NCI-H446 (cell line): ENCODE measurements at places on chromosomes 11 and 22.

- DNase-seq: no peak
These were observed 165.7 kb downstream of the COMMD9 start for GRCh38 chr11:36123336-36124101.

GRCh38 chr11:101516546-101516945 lies 67.3 kb downstream of the TRPC6 start:
- no peak for DNase-seq

DNA sequence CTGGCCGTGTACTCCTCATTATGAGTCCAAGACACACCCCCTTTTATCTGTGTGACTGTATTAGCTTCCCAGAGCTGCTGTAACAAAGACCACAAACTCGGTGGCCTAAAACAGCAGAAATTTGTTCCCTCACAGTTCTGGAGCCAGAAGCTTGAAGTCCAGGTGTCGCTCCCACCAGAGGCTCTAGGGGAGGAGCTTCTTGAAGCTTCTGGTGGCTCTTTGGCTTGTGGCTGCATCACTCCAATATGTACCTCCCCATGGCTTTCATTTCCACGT lies 3.0 kb downstream of the PRR5 start:
- DNase-seq: no peak

DNA sequence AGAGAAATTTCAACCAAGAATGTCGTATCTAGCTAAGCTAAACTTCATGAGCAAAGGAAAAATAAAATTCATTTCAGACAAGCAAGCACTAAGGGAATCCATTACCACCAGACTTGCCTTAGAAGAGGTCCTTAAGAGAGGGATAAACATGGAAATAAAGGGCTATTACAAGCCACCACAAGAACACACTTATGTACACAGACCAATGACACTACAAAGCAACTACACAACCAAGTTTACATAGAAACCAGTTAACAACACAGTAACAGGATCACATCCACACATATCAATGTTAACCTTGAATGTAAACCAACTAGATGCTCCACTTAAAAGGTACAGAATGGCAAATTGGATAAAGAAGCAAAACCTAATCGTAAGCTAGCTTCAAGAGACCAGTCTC lies 38.0 kb downstream of the TMEM123 start:
- no peak for DNase-seq

DNA sequence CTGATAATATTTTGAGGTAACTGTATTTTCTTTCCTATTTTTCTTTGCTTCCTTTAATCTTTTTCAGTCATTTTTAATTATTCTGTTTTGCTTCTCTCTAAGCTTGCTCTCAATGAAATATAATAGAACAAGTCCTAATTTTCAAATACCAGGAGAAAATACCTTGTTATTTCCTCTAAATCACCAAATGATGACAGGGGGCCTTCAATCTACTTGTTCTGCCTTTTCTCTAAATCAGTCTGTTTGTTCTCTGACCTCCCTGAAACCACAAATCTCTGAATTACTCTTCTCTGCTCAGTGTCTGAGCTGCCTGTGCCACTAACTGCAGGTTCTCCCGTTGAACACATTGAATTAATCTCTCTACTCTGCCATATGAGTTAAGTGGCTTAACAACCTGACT lies 286.2 kb downstream of the C11orf87 start:
- DNase-seq: no peak

- no peak for DNase-seq
These were observed 17.2 kb downstream of the CNTF start for GRCh38 chr11:58639669-58640068.

- peak; percentile 87 for DNase-seq
These were observed 1120.5 kb upstream of the RAG2 start for GRCh38 chr11:37718431-37718999.

- DNase-seq: no peak
These were observed 55.0 kb downstream of the MICAL2 start for GRCh38 chr11:12165237-12165875.

DNA sequence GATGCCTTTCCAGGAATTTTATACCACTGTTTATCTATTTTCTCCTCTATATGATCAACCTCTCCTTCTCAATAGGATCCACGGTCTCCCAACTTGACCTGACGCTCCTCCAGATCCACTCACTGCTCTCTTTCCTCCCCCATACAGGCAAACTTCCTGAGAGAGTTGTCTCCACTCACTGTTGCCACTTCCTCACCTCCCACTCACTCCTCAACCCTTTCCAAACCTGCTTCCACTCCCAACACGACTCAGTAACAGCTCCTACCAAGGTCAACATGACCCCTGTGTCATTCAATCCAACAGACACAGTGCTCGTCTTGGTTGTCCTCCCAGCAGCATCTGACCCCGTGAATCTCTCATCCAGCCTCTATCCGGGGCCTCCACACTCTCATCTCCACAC lies 3.1 kb downstream of the APBB1 start:
- no peak for DNase-seq

- DNase-seq: no peak
These were observed 179.1 kb upstream of the ISX start for GRCh38 chr22:34886812-34887211.

- no peak for DNase-seq
These were observed 54.1 kb upstream of the BDNF start for GRCh38 chr11:27754035-27755017.

GRCh38 chr11:102882389-102883024 lies 7.7 kb upstream of the MMP12 start:
- no peak for DNase-seq

- no peak for DNase-seq
These were observed 2.3 kb downstream of the ACY3 start for GRCh38 chr11:67648140-67648795.

- no peak for DNase-seq
These were observed 58.4 kb upstream of the WNT7B start for GRCh38 chr22:46035380-46035741.

GRCh38 chr11:2701230-2701629 lies 1.4 kb upstream of the KCNQ1OT1 start:
- no peak for DNase-seq

GRCh38 chr22:39994041-39994565 lies 651 bp upstream of the FAM83F start:
- no peak for DNase-seq

GRCh38 chr11:6594142-6594768 lies 9.2 kb downstream of the RRP8 start:
- DNase-seq: no peak

GRCh38 chr11:46706886-46707285 lies 6.1 kb downstream of the ZNF408 start:
- DNase-seq: no peak

- no peak for DNase-seq
These were observed 204.7 kb upstream of the BLID start for GRCh38 chr11:122320671-122321070.

- DNase-seq: no peak
These were observed 73.6 kb upstream of the TP53I11 start for GRCh38 chr11:45024316-45024715.

DNA sequence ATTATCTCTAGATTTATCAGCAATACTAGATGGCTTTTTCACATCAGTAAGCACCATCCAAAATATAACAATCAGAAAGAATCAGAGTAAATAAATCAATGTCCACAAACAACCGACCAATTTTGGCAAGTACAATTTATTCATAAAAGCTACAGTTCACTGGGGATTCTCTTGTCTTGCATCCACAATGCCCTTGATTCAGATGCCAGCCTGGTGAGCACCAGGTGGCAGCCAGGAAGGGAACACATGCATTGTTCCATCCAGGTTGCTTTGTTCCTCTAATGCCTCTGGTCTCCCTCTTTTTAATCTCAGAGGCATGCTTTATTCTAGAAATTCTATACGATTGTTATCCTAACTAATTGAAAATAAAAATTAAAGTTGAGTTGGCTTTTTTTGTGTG lies 242.1 kb upstream of the KIRREL3 start:
- DNase-seq: no peak

- DNase-seq: no peak
These were observed 5.4 kb upstream of the FTH1 start for GRCh38 chr11:61972672-61973475.

- DNase-seq: no peak
These were observed 507.6 kb upstream of the LARGE1 start for GRCh38 chr22:34427841-34428240.

DNA sequence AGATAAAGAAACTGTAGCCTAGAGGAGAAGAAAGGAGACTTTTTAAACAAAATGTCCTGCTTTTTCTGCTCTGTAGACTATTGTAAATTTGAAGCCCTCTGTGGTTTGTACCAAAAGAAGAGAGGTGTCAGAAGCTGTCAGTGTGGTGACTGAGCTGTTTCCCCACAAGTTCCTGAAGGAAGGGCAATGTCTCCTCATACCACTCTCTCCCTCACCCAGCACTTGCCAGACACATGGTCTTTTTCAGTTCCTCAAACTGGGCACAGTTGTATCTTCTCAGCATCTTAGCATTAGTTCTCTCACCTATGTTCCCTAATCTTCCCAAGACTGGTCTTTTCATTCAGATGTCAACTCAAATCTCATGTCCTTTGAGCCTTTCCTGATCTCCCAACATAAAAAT lies 4.3 kb downstream of the BCO2 start:
- DNase-seq: no peak

- DNase-seq: no peak
These were observed 35.5 kb downstream of the BBOX1 start for GRCh38 chr11:27076121-27076589.

- DNase-seq: peak; percentile 99
These were observed at the start of gene SIK2 for GRCh38 chr11:111601979-111602864. Gene SIK2, plus strand, starts transcription at chr11:111602449. Its CDS starts 115 bp downstream, at chr11:111602564.

DNA sequence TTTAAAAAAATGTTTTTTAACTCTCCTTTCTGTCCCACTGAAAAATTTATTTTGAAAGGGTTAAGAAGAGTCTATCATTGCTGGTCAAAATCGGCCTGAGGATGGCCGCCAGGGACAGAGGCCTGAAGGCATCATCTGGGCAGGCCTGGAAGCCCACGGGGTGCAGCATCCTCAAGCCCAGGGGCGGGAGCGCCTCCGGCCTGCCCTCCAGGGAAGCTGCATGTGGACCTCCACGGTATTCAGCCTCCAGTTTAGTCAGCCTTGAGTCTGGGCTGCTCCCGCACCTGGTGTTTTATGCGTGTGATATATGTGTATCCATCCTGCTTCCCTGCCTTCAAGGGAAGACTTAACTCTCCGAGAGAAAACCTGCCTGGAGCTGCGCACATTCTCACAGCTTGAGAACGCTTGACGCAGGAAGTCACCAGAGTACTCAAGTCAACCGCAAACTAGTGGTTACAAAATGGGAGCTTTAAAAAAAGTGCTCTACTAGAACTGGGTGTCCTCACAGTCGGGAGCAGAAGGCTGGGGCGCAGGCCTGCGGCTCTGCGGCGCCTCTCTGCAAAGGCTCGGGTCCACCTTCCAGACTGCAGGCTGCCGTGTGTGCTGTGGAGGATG lies 13.6 kb upstream of the BID start:
- DNase-seq: no peak

DNA sequence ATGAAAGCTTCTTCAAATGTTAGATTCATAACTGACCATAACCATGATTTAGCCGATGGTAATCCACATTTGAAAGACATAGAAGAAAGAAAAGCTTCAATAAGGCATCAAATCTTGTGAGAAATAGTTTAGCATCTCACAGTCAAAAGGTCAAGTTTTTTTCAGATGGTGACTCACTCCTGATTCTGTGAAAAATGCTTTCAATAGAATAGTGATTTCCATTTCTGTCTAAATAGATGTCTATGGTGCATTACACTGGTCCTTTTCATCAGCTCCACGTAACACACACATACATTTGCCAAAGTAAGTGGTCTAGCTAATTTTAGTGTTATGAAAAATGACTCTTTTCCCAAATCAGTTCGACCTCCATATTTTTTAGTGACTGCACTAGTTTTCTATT lies 139.2 kb downstream of the LRRC4C start:
- DNase-seq: no peak

DNA sequence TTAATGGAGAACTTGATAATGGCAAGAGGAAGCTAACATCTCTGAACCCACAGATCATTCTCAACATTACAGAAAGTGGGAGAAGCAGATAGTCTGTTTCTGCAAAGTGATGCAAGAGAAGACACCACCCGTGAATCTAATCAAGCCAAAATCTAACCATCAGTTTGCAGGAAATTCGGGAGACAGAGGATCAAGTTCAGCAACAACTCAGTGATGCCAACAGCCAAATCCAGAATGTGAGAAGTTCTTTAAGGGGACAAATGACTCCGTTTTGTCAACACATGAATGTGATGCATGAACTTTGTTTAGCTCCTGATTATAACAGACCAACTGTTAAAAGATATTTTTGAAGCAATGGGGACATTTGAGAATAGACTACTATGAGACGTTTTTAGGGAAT lies 95.2 kb upstream of the LDLRAD3 start:
- no peak for DNase-seq

DNA sequence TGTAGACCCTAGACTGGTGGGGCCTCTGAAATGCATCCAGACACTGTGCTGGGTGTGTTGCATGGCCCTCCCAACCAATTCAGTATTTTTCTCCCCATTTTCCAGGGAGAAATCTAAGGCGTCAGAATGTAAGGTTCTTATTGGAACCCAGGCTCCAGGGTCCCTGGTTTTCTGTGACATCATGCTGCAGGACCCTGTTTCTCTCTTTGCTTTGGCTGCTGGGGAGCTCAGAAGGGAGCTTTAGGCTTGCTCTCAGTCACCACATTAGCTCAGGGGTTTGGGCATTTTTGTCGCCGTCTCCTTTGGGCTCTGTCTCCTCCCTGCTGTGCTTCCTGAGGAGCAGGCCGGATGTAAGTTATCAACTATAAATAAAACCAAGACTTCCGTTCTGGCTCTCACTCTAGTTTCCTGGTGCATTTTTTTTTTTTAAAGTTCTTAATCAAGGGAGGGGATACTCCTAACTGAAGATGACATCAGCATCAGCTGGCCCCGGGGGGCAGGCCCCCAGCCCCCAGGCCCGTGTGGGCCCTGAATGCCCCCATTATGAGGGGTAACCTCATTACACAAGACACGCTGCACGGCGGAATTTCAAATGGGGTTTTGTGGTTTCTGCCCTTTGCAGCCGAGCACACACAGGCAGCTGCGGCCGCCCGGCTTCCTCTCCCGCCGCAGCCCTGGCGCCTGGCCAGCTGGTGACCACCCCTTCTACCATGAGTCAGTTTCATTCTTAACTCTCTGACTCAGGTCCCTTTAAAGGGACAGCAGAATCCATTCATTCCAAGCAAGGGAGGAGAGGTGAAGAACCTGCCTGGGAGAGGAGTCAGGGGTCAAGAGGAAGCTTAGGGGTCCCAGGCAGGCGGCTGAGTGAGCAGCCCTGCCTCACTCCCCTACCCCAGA lies 3.2 kb downstream of the MYEOV start:
- DNase-seq: no peak

GRCh38 chr22:27874764-27875163 lies 44.3 kb downstream of the PITPNB start:
- DNase-seq: no peak

- no peak for DNase-seq
These were observed 118.8 kb downstream of the RRAS2 start for GRCh38 chr11:14240221-14240620.
